ENCODE measurements at places on chromosomes 3 and 15. TPM values are rescaled to one million over a fixed set of nuclear protein-coding genes. Genes with fewer than 3 reads are reported as not detected.

- no peaks in the 10 kb centered on the region for H3K27me3 ChIP-seq
- H3K4me1 ChIP-seq: no peaks in the 10 kb centered on the region
- H3K4me3 ChIP-seq: no peak overlapping the region
- H3K36me3 ChIP-seq: no peaks in the 10 kb centered on the region
- H3K27ac ChIP-seq: no peak overlapping the region
Observed at GRCh38 chr3:102745881-102746280, 311.1 kb downstream of the ZPLD1 start.

Gene NLGN1
- total RNA-seq: 3.7 TPM

Gene BBX
- total RNA-seq: 121 TPM

GRCh38 chr3:177085794-177086193, 111.5 kb downstream of the TBL1XR1 start:
- no peaks in the 10 kb centered on the region for H3K27me3 ChIP-seq
- H3K36me3 ChIP-seq: no peaks in the 10 kb centered on the region
- H3K27ac ChIP-seq: no peak overlapping the region
- no peak for DNase-seq
- H3K4me3 ChIP-seq: no peak overlapping the region
- H3K4me1 ChIP-seq: no peaks in the 10 kb centered on the region

Gene MAP6D1
- 1.4 TPM for total RNA-seq

Gene CNTN4
- 1.7 TPM for total RNA-seq

Gene ZNF662
- 6.2 TPM for total RNA-seq

Gene TP63
- 0.11 TPM for total RNA-seq

GRCh38 chr3:57855943-57856342, 99.8 kb downstream of the SLMAP start:
- DNase-seq: no peak
- no peaks in the 10 kb centered on the region for H3K27me3 ChIP-seq
- H3K36me3 ChIP-seq: no peaks in the 10 kb centered on the region
- H3K27ac ChIP-seq: no peak overlapping the region

DNA sequence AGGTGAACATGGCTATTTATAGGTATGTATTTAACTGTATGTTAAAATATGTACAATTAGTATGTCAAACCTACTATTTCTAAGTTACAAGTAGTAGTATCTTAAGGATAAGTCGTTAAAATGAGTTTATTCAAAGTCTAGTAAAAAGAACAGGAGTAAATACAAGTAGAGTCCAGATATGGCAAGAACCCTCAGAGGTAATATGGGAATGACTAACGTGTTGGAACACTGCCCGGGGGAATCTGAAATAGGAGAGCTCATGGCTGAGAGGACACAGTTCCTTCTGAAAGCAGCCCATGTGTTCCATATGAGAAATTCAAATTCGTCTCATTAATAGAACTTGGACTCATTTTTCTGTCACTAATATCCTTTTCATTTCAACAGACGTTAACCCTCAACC, 158.8 kb downstream of the CLSTN2 start:
- no peak overlapping the region for H3K27ac ChIP-seq
- no peaks in the 10 kb centered on the region for H3K36me3 ChIP-seq
- DNase-seq: peak; percentile 86
- no peak overlapping the region for H3K4me3 ChIP-seq
- H3K27me3 ChIP-seq: no peaks in the 10 kb centered on the region
- no peaks in the 10 kb centered on the region for H3K4me1 ChIP-seq

Gene GOLGA8S
- total RNA-seq: 0.36 TPM

GRCh38 chr3:193711523-193711963, 118.5 kb downstream of the OPA1 start:
- H3K4me3 ChIP-seq: no peak overlapping the region
- H3K4me1 ChIP-seq: no peaks in the 10 kb centered on the region
- H3K36me3 ChIP-seq: no peaks in the 10 kb centered on the region
- no peak for DNase-seq
- H3K27me3 ChIP-seq: no peaks in the 10 kb centered on the region
- H3K27ac ChIP-seq: no peak overlapping the region

Gene DISP2
- total RNA-seq: 0.88 TPM

- H3K4me3 ChIP-seq: no peak overlapping the region
- no peaks in the 10 kb centered on the region for H3K36me3 ChIP-seq
- no peak for DNase-seq
- no peaks in the 10 kb centered on the region for H3K4me1 ChIP-seq
Observed at GRCh38 chr3:160027541-160028195, 39.0 kb downstream of the IL12A start.

GRCh38 chr3:135041601-135042000, 246.5 kb downstream of the EPHB1 start:
- no peak overlapping the region for H3K4me3 ChIP-seq
- no peaks in the 10 kb centered on the region for H3K4me1 ChIP-seq
- no peaks in the 10 kb centered on the region for H3K36me3 ChIP-seq
- DNase-seq: no peak
- no peak overlapping the region for H3K27ac ChIP-seq
- no peaks in the 10 kb centered on the region for H3K27me3 ChIP-seq

- no peak overlapping the region for H3K27ac ChIP-seq
- DNase-seq: no peak
- H3K27me3 ChIP-seq: no peaks in the 10 kb centered on the region
Observed at GRCh38 chr15:36858423-36858822, 241.9 kb downstream of the MEIS2 start.

Gene COPS2
- total RNA-seq: 111 TPM

Gene CLRN1
- total RNA-seq: 11.7 TPM

Gene GOLGA8M
- total RNA-seq: 3.0 TPM

DNA sequence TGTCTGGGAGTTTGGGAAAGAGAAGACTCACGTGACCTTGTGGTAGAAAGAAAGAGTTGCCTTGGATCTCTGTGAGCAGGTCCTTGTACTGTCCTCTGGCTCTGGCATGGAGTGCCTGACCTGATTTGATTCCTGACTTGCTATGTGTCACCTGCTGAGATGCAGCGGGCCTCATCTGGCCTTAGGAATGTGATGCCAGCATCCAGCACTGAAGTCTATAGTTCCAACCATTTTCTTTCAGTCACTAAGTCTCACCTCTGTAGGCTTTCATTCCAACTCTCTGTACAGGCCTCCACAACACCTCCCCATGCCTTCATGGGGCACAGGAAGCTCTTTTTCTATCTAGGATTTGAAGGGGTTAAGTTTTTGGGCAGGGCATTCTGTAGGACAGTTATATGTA, 12.1 kb upstream of the OXSR1 start:
- no peak overlapping the region for H3K27ac ChIP-seq
- H3K36me3 ChIP-seq: no peaks in the 10 kb centered on the region
- DNase-seq: no peak

DNA sequence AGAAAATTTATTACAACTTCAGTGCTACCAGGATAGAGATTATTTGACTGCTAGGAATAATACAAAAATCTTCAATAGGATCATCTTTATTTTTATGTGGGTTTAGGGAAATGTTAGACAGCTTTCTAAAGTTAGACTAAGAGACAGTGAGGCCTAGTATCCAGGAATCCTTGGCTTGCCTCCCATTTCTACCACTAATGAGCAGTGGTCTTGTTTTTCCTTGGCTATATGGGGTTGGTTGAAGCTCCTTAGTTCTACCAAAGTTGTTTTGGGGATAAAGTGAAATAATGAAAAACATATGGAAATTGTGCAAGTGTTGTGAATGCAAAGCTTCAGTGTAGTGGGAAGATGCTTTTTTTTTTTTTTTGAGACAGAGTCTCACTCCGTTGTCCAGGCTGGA, 16.8 kb downstream of the AP4E1 start:
- no peak overlapping the region for H3K27ac ChIP-seq
- no peak overlapping the region for H3K4me3 ChIP-seq
- H3K4me1 ChIP-seq: no peaks in the 10 kb centered on the region
- no peak for DNase-seq
- no peaks in the 10 kb centered on the region for H3K27me3 ChIP-seq

DNA sequence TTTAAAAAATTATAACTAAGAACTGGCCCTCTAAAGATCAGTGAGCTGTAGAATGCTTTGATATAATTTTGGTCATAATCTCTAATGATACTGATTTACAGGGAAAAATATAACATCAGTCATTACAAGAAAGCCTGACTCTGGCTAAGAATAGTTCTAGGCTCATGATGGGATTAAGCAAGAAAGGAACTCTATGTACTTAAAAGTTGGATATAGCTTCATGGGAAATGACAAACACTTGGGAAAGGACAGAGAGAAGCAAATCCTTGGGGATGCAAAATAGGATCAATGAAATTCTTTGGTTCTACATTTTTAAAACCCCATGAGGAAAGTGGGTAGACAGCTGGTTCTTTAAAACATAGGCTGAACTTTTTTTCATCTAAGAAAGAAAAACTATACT, 472.7 kb upstream of the NR2F2 start:
- H3K27me3 ChIP-seq: peaks cover 4% of the 10 kb centered on the region
- no peak for DNase-seq
- no peak overlapping the region for H3K27ac ChIP-seq
- H3K4me1 ChIP-seq: no peaks in the 10 kb centered on the region

GRCh38 chr3:195761567-195762248, 40.9 kb downstream of the MUC20 start:
- peaks cover 5% of the 10 kb centered on the region for H3K27me3 ChIP-seq
- no peak for DNase-seq
- H3K4me1 ChIP-seq: no peaks in the 10 kb centered on the region
- H3K27ac ChIP-seq: no peak overlapping the region
- H3K36me3 ChIP-seq: no peaks in the 10 kb centered on the region

All from adrenal gland (tissue), 19 donors.